AG04450 (cell line): ENCODE measurements at places on chromosomes 5 and 9. TPM values are rescaled to one million over a fixed set of nuclear protein-coding genes. Genes with fewer than 3 reads are reported as not detected.

DNA sequence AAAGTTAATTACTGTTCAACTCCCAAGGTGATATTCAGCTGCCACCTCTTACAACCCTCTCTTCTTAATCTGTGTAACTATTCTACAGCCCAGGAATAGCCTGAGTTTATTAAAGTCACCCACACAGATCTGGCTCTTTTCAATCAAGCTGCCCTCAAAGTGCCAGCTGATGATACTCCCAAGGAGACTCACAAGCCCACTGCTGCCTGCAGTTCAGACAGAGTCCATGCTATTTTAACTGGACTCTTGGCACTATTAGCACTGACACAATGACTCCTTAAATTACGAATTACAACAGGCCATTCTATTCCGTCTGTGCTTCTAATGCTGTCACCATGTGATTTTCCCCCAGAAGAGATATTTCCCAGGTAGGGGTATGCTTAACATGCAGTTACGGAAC lies 26.3 kb downstream of the REEP5 start:
- DNase-seq, result no peak

- no peak for DNase-seq
Observed at GRCh38 chr9:91421971-91422757, 1.5 kb downstream of the NFIL3 start.

GRCh38 chr9:32915802-32916201 lies 85.6 kb downstream of the APTX start:
- DNase-seq, result no peak

GRCh38 chr5:173762930-173763329 lies 125.2 kb upstream of the CPEB4 start:
- no peak for DNase-seq

DNA sequence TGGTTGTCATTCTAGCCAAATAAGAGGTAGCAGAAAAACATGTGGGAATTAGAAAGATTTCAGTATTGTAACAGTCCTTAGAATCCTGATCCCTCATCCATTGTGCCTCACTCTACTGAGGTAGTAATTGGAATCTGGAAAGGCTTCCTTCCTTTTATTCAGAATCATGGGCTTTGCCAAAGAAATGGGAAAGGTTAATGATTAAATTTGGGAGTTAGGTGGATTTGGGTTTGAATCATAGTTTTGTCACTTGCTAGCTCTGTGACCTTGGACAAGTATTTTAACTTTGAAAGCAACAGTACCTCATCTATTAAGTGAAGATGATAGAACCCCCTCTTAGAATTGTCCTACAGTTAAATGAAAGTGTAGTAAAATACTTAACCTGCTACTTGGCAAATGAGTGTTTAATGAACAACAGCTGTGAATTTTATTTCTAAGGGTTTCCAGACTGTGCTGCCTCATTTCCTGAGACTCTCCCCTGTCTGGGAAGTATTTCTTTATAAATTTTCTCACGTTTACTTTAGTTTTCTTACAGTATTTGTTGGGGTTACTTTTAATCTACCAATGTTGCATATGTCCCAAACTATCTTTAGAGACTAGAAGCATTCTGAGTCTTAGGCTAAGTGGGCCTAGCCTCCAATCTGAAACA lies 11.7 kb downstream of the SPDL1 start:
- no peak for DNase-seq

The PHYHD1 gene
- 9.3 and 11.6 TPM in 2 replicates for polyA plus RNA-seq

- no peak for DNase-seq
Observed at GRCh38 chr9:123996731-123997421, 14.7 kb upstream of the LHX2 start.

GRCh38 chr5:95043648-95044047 lies 241.2 kb downstream of the MCTP1 start:
- DNase-seq, result no peak

- no peak for DNase-seq
Observed at GRCh38 chr5:172658961-172659501, 18.0 kb downstream of the NEURL1B start.

The OR1L1 gene
- polyA plus RNA-seq, result not detected in 2 replicates

DNA sequence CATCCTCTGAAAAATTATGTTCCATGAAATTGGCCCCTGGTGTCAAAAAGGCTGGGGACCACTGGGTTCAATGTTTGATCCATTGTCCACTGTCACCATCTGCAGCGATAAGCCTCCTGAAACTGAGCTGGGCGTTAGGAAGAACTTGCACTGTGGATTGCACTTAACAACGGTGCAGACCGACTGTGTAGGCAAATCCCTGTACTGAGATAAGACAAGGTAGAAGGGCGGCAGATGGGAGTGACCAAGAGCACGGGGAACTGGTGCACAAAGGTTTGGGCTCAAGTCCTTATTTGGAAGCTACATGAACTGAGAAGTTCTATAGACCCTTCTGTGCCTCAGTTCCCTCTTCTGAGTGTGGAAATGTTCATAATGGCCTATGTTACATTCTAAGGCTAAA lies 41.6 kb upstream of the FLT4 start:
- no peak for DNase-seq

The DND1 gene
- 0.14 and 0.31 TPM in 2 replicates for polyA plus RNA-seq

GRCh38 chr5:73917433-73917832 lies 291.4 kb downstream of the ARHGEF28 start:
- DNase-seq, result no peak

The UNC5A gene
- polyA plus RNA-seq, result not detected in 2 replicates

The SHOC1 gene
- 0.07 and 0.15 TPM in 2 replicates for polyA plus RNA-seq

The ZNF462 gene
- polyA plus RNA-seq, result 7.5 and 11.9 TPM in 2 replicates

DNA sequence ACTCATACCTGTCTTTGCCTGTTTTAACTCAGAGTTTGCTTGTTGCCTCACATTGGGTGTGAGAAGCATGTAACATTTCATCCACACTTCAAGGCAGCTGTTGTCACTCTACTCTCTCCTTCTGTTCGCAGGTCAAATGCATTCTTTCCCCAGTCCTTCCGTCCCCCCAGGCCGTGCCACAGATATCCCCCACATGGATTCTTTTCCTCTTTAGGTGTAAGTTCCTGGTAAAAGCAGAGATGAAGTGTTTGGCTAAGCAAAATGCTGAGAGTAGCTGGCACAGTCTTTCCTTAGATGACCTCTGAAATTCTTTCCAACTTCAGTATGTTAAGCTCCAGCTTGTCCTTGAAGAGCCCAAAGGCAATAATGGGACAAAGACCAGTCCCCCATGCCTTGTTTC lies 328.2 kb downstream of the SLIT3 start:
- no peak for DNase-seq
